GM23248 (cell line): ENCODE measurements at places on chromosomes 12 and 14. TPM values are rescaled to one million over a fixed set of nuclear protein-coding genes. Genes with fewer than 3 reads are reported as not detected.

Gene TCL1B
- not detected in 2 replicates for polyA plus RNA-seq

Gene STAC3
- 0.35 and 0.52 TPM in 2 replicates for polyA plus RNA-seq

DNA sequence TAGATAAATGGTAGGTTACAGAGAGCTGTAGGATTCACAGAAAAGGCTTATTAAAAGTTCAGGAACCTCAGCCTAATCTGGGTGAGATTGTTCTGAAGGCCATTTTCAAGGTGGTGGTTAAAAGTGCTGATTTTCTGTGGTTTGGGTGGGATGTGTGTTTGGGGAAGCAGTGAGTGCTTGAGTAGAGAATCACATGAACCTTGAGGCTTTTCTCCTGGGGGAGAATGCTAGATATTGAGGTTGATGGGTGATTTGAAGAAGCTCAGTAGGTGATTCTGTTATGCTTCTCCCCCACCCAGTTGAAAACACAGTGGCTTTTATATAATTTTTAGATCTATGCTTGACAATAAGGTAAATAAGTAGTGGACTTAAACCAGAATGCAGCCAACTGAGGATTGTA lies 420.9 kb downstream of the PCNX1 start:
- DNase-seq = no peak

GRCh38 chr12:99767809-99768208 lies 120.3 kb downstream of the GARIN6 start:
- peak; percentile 56 for DNase-seq

Gene CISTR
- not detected in 2 replicates for polyA plus RNA-seq
